Activated CD4-positive, alpha-beta T cell treated with anti-CD3 and anti-CD28 coated beads, Interleukin-2, amount 10 ng/mL, durations not matched to agents 7 days and 5 days (primary cell): ENCODE measurements at places on chromosomes 1 and 21. TPM values are rescaled to one million over a fixed set of nuclear protein-coding genes. Genes with fewer than 3 reads are reported as not detected.

The PPFIA4 gene
- total RNA-seq = 16.1 TPM

The KCNJ9 gene
- total RNA-seq = not detected

DNA sequence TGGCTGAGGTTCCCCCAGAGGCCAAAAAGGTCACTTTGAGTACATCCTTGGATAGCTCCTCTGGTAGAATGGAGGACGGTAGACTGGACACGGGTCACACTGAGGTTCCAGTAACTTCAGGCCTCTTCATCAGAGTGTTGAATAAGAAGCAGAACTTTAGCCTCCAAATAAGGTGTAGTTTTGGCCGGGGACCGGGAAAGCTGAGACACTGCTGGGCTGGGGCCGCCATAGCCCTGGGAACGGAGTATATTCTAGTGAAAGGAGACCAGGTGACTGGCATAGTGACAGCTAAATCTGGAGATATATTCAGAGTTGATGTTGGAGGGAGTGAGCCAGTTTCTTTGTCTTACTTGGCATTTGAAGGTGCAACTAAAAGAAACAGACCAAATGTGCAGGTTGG, 84.1 kb downstream of the EVA1C start:
- no peak for DNase-seq

DNA sequence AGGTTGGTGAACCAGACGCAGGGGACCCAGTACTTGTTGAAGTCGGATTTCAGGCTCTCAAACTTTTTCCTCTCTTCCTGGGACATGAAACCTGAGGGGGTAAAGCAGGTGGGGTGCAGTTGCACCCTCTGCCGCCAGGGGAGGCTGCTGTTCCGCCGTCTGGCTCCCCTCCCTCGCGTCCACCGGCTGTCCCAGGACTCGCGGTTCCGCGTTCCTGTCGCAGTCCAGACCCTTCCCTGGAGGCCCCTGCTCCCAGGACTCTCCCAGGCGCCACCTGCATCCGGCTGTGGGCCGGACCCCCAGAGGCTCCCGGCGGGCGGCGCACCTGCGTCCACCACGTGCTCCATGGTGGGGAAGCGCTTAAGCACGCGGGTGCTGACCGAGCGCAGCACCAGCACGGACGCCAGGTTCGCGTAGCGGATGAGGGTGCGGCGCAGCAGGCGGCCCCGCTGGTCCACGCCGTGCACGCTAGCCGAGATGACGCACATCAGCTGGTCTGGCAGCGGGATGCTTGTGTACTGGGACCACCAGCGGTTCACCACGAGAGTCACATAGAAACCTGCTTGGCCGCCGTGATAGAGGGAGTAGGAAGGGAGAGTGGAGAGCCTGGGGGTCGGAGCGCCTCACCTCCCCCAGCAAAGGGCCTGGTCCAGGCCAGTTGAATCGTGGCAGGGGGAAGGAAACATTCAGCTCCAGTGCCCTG, 1.7 kb downstream of the BEST4 start:
- DNase-seq = peak; percentile 72

- no peak for DNase-seq
Observed at GRCh38 chr1:245990315-245991022, 516.6 kb downstream of the SMYD3 start.

DNA sequence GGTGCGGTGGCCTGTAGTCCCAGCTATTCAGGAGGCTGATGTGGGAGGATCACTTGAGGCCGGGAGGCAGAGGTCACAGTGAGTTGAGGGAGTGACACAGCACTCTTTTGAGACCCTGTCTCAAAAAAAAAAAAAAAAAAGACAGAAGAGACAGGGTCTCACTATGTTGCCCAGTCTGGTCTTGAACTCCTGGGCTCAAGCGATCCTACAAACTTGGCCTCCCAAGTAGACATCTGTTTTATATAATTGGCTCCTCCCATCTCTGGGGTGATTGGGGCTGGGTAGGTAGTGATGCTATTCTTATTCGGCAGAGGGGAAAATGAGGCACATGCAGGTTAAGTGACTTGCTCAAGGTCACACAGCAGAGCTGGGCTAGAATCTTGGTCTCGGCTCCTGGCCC, 23.6 kb upstream of the VPS13D start:
- no peak for DNase-seq

GRCh38 chr21:37071561-37072273, 1.2 kb downstream of the PIGP start:
- no peak for DNase-seq
